Smooth muscle cell of trachea (primary cell): ENCODE measurements at places on chromosomes 6 and 20. TPM values are rescaled to one million over a fixed set of nuclear protein-coding genes. Genes with fewer than 3 reads are reported as not detected.

TUBB2B gene
- total RNA-seq = 4.0 and 4.1 TPM in 2 replicates

MCCD1 gene
- not detected in 2 replicates for total RNA-seq

NKAIN2 gene
- not detected in 2 replicates for total RNA-seq

ULBP2 gene
- 0.99 and 2.5 TPM in 2 replicates for total RNA-seq

OR2H2 gene
- not detected in 2 replicates for total RNA-seq

DNAAF9 gene
- total RNA-seq = 18.3 and 20.3 TPM in 2 replicates

FRMD1 gene
- not detected in 2 replicates for total RNA-seq

GMDS gene
- total RNA-seq = 13.2 and 26.6 TPM in 2 replicates

SPINT3 gene
- not detected in 2 replicates for total RNA-seq

SIRPD gene
- not detected in 2 replicates for total RNA-seq
